ENCODE measurements at places on chromosomes 2 and 18.

DNA sequence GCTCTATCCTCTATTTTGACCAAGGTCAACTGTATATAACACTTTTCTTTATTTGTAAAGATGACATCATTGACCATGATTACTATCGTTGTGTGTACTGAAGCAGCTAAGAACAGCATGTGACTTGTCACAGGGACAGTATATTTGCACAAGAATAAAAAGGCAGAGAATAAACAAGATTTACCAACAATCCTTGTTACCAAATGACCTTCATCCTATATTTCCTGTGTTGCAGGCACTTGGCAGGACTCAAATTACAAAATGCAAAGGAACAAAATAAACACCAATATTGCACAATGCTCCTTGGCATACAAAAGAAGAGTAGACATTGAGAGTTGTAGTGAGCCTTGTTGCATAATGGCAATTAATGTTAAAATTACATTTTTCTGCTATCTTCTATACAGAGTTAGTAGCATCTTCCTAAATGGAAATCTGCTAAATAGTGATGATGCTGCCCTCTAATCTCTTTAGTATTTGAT lies 61.8 kb downstream of the RFTN2 start:
- DNase-seq, result no peak

- no peak for DNase-seq
Observed at GRCh38 chr2:141341444-141341843, 789.4 kb downstream of the LRP1B start.

- DNase-seq, result no peak
Observed at GRCh38 chr2:202361108-202361507, 15.0 kb upstream of the BMPR2 start.

- DNase-seq, result no peak
Observed at GRCh38 chr2:191051177-191051576, 37.2 kb upstream of the STAT1 start.

DNA sequence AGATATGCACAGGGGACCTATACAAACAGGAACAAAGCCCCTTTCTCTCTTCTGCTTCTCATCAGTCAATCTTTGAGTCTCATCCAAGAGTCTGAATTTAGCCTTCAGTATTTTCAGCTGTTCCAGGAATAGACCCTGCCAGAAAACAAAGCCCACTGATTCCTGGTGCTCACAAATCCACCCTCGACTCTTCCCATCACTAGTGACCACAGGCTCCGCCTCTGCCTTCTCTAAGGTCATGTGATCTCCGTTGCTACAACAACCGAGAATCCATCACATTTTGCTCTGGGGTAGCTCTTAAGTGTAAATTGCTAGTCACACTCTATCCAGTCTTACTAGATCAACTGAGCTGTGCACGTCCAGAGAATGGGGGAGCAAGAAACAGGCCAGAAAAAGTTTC lies 46.4 kb upstream of the SPTBN1 start:
- DNase-seq, result peak; percentile 16

DNA sequence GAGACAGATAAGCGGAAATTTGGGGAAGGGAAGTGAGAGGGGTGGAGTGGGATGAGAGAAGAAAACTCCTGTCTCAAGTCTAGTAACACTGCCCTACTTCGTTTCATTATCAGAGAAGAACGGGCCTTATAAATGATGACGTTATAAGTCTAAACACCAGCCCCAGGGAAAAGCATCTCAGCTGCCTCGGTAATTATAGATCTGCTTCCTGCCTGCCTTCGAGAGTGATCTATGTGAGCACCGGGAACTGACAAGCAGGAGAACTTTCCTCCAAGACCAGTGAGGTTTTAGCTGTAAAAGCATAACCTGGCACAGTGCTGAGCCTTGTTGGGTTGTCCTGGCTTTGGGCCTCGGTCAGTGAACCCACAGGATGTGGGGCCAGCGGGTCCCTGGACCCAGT lies 227.9 kb upstream of the SIX2 start:
- no peak for DNase-seq

DNA sequence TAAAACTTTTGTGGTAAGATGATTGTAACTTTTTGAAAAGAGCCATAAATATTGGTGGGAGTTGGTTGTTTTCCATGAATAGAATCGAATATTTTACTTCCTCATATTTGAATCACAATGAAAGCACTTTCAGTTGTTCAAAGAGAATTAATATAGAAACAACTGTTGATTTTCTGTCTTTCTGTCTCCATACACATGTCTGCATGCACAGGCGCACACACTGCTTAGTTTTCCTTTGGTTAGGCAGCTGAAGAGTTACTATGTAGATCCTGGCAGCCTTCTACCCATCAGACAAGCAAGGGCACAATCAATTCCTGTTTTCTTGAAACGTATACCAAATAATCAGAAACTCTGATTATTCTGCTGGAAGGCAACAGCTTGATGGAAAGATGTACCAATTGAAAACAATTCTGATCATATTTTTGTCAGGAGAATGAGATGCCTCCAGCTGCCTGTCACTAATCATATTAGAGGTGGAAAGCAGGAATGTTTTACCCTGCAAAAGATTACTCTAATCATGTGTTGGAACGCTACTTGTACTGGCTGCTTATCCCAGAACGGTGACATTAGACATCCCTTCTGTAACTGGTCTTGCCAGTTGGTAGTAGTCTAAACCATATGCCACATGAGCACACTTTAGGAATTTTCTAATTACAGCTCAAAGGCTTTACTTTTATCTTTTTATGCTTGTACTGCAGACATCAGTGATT lies 24.0 kb downstream of the SPATS2L start:
- DNase-seq, result no peak

DNA sequence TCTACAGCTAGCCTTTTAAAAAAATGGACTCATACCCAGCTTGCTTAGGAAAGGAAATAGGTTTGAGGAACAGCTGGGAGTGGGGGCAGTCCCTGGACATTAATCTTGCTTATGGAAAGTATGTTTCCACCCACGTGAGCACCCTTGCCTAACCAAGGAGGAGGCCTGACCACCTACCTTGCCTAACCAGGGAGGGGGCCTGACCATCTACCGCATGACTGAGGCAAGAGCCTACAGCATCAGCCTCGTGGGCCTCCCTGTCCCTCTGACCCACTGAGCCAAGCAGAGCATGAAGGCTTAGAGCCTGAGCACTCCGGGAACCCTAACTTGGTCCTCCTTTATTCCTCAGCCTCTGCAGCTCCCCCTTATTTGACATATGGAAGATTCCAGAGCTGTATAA lies 20.2 kb downstream of the PRKAG3 start:
- DNase-seq, result no peak

DNA sequence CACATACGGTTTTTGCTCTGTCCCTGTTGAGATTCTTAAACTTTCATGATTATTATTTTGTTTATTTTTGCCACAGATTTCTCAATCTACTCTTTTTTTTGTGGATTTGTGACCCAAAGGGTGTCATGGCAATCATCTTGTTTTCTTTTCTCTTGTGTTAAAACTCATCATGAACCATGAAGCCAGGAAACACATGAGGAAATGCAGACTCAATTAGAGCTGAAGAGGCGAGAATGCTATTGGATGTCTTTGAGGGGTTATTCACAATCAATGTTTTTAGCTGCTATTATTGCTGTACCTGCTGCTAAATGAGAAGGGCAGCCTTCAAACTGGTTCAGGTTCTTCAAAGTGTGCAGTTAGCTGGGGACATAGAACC lies 99.5 kb upstream of the MMADHC start:
- no peak for DNase-seq

GRCh38 chr2:67565761-67566160 lies 168.6 kb downstream of the ETAA1 start:
- DNase-seq, result no peak

DNA sequence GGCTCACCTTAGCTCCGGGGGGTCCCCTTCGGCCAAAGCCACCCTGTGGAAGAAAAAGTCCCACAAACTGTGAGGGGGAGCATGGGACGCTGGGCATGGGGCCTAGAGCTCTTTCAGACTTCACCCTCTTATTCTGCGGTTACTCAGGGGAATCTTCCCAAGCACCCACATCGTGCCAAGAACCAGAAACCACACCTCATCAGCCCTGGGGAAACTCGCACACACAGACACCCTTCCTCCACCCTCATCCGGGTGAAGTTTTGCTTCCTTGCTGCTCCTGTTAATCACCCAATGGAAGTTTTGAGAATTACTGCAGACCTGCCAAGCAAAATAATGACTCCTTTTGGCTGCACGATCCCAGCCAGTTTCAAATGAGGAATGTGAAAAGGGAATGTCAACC lies 59.1 kb downstream of the COL6A3 start:
- DNase-seq, result no peak

GRCh38 chr18:11974741-11975325 lies 6.5 kb upstream of the IMPA2 start:
- DNase-seq, result no peak

DNA sequence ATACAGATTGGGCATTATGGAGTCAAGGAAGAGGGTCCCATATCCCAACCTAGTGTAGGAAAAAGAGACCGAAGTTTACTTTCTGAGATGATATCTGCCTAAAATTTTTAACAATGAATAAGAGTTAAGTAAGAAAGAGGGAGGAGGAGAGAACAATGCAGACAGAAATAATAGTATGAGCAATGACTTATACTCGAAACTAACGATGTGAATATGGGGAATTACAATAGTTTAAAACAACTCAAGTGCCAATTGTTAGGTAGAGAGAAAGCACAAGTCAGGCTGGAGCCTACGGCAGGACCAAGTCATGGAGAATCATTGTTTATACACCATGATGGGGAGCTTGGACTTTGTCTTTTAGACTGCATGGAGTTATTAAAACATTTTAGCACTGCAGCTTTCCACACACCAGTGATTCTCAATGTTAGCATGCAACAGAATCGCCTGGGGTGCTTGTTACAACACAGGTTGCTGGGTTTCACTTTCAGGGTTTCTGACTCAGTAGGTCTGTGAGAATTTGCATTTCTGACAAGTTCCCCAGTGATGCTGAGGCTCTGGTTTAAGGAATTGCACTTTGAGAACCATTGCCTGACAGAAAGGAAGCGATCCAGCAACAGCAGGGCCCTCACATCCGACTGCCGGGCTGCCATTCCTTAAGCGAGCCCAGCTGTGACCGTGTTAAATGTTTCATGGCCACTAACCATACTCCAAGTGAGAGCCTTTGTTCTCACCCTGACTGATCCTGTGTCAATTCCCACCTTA lies 511.2 kb downstream of the DCDC2C start:
- peak; percentile 61 for DNase-seq

All from retina (tissue), 1 donor.